Right lung (tissue), 10 donors: ENCODE measurements at places on chromosomes 5 and 9. TPM values are rescaled to one million over a fixed set of nuclear protein-coding genes. Genes with fewer than 3 reads are reported as not detected.

DNA sequence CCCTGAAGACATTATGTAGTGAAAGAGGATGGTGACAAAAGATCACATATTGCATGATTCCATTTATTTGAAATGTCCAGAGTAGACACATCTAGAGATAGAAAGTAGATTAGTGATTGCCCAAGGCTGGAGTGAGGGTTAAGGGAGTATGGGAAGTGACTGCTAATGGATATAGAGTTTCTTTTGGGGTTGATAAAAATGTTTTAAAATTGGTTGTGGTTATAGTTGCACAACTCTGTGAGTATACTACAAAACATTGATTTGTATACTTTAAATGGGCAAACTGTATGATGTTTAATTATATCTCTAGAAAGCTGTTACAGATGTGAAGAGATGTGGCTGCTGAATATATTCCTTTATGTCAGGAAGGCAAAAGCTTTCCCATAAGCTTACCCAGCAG is 202.8 kb downstream of the CCDC171 start:
- no peak for DNase-seq

BDP1 gene
- polyA plus RNA-seq: 43.6 TPM

DNA sequence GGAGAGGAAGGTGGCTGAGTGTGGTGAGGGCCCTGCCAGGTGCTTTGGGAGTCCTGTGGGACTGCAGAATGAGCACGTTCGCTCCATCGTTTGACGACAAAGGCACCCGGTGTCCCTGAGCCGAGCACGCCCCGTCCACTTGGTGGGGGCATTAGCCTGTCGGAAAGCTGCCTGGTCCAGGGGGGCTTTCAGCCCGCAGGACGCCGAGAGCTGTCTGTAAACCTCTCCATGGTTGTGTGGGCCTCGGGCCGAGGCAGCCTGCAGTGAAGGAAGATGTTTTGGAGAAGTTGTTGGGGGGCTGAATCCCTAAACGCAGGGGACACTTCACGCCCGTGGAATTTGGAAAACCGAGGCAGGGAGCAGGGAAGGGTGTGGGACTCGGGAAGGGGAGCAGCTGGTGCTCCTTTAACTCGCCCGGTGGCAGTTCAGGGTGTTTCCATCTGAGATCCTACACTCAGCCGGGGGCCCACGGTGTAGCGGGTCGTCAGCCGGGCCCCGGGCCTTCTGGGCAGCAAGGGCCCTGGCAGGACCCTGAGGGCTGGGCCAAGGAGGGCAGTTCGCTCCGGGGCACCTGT is 53.8 kb downstream of the MRPL36 start:
- DNase-seq: no peak

DNA sequence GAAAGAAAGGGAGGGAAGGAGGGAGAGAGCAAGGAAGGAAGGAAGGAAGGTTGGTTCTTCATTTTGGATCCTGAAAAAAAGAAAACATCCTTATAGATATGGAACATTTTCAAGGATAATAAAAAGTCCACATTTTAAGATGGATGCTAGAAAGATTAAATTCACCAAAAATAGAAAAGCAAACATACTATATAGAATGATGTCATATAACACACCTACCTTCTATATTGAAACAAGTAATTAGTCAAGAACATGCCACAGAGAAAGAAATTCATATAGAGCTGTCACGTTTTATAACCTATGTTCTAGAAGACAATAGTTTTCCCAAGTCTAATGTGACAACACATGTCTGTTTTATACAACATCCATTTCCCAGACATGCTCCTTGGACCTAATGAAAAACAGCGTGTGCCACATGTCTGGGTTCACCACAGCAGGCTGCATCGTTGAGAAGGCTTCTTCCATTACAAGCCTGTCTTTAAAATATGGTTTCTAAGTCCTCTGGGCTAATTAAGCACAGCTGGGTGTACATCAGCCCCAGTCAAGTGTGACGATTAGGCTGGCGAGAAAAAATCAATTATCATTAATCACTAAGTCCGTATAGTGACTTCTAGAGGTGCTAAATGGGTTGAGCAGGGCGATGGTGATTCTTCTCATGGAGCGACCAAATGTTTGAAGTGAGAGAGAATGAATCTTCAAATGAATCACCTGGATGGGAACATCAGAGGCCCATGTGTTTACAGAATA is 301.8 kb downstream of the TLE1 start:
- no peak for DNase-seq

GRCh38 chr5:57063773-57064172 is 110.1 kb upstream of the GPBP1 start:
- DNase-seq: no peak

- no peak for DNase-seq
Measured at GRCh38 chr5:154112255-154112654, 73.5 kb downstream of the MFAP3 start.

IL4 gene
- polyA plus RNA-seq: not detected

DNA sequence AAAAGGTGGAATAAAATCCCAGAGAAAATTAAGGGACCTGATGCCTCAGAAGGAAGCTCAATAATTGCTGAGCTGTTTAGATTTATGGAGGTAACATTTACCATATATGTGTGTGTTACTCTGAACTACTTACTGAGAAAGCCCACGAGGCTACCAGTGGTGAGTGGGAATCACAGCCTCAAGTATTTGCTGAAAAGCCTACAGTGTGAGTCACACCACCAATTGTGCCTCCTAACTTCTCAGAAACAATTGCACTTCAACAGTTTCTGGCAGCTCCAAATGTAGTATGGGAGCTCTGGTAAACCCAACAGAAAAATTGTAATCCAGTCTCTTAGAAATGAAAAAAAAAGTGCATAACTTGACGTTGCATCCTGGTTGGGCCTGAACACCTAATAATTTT is 551.6 kb downstream of the PRDM9 start:
- DNase-seq: no peak

SDHA gene
- polyA plus RNA-seq: 94.3 TPM
